ENCODE measurements at places on chromosomes 16 and 17.

GRCh38 chr16:20741554-20742285 lies at the start of gene THUMPD1:
Gene THUMPD1 (minus strand): TSS chr16:20741818. CDS start chr16:20741739, 79 bp downstream.
- peak; percentile 98 for DNase-seq

GRCh38 chr17:67414130-67414529 lies 37.0 kb downstream of the PITPNC1 start:
- DNase-seq: no peak

DNA sequence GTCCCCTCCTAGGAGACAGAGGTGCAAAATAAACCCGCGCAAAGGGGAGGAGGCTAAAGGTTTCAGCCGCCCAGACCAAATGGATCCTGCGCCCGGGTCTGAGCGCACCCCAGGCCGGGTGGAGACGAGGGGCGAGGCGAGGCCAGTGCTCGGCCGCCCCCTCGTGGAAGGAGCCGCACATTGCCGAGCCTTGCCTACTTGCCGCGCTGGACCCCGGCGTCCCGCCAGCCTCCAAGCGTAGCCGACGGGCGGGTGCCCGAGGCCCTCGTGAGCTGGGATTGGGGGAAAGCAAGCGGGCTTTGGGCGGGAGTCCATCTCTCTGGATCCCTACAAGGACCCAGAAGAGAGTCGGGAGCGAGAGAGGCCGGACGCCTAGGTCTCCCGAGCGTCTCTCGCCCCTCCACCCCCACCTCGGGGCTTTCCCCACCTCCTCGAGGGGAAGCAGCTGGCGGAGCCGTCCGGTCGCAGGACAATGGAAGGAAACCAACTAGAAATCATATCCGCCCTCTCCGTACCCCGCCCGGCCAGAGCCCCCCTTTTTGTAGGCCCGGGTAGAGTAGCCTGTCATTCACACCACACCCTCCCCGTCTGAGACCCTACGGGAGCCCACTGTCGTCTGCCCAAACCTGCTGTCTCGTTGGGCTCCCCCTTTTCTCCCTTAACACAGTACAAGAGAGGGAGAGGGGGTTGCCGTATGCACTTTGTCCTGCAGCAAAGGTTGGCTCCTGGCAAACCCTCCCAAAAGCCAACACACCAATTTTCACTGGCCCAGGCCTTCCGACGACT lies 664 bp upstream of the BCL6B start:
- peak; percentile 79 for DNase-seq

- DNase-seq: no peak
Observed at GRCh38 chr16:22645868-22646267, 135.2 kb downstream of the NPIPB5 start.

DNA sequence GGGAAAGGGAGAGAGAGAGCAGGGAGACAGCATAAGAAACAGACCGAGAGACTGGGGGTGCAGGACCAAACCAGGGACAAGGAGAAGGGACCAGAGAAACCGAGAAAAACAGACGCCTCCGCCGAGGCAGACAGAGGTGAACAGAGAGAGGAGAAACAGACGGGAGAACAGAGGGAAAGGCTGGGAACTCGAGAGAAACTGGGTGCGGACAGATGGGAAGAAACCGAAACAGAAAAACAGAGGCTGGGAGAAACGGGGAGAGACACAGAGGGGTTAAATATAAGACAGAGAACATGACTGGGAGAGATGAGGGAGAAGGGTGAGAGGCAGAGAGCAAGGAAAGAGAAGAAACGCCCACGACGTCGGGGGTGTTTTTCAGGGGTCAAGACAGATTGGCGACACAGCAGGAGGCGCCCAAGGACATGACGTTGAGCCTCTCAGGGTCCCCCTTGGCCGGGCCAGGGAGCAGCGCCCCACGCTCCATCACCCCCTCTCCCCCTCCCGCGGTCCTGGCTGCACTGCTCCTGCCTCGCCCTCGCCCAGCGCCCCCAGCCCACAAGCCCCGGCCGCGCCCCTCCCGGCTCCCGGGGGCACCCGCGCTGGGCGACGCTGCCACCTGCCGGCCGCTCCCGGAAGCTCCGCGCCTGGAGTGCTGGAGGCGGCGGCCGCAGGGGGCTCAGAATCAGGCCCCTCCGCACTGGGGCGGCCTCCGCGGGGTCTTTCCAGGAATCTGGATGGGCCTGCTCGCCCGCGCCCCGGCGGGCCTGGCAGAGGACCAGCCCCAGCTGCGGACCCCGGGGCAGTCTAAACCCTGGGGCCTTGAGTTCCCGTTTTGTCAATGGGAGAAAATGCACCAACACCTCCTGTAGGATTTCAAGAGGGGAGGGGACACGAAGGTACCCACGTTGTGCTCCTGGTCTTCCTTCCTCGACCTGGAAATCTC lies 1.3 kb upstream of the TMEM92 start:
- peak; percentile 24 for DNase-seq

DNA sequence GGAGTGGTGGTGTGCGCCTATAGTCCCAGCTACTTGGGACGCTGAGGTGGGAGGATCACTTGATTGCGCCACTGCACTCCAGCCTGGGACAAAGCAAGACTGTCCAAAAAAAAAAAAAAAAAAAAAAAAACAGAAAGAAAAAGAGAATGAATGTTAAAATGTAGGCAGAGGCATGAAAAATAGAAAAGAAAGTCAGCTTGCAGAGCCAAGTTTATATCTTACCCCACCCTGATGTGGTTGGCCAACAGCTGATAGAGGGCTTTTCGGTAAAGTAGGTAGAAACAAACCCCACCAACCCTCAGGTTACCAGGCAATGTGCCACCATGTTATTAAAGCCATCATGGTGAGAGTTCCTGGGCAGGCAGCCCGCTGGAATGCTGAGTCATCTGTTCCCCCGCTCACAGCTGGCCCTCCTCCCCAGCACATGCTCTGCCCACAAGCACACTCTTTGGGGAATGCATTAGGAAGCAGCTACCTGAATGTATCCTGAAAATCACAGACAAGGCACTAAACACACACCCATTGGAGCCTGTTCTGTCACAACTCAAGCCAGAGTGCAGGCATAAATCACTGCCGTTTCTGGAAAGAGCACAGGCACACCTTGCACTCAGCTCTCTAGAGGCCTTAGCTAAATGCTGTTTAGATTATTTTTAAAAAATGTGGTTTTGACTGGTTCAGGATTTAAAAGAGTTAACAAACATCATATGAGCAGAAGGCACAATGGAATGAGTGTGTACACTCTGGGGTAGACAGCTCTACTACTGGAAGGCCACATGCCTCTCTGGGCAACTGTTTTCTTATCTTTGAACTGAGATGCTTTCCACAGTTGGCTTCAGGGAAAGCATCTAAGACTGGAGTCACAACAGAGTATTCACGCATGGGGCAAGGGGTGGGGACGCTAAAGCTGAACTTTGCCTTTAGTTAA lies 128.5 kb downstream of the PARN start:
- DNase-seq: no peak

DNA sequence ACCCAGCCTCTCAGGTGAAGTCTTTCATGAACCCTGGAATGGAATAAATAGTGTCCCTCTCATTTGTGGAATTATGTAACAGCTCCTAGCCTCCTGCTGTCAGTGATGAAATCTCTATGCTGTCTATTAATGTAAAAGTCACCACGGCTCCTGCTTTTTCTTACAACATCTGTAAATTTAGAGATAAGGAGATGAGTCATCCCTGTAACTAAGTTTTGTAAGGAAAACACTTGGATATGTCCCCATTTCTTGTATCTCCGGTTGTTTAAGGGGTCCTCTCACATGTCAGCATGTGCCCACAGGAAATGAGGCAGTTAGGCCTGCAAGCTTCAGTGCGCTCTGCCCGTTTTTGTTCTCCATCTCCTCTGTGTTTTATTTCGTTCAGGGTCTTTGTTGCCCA lies 2.8 kb upstream of the NAT9 start:
- DNase-seq: no peak

- DNase-seq: no peak
Observed at GRCh38 chr16:75263291-75263962, 12.0 kb upstream of the BCAR1 start.

DNA sequence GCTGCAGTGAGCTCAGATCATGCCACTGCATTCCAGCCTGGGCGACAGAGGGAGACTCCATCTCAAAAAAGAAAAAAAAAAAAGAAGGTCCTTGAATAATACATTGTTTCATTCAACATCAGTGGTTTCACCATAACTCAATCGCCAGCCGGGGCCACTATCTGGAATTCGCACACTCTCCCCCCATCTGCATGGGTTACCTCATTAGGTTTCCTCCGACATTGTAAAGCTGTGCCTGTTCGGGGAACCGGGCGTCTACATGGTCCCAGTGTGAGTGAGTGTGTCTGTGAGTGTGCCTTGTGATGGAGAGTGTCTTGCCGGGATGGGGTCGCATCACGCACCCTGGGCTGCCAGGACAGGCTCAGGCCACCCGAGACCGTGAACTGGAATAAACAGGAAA lies 16.6 kb upstream of the RBBP6 start:
- DNase-seq: no peak

DNA sequence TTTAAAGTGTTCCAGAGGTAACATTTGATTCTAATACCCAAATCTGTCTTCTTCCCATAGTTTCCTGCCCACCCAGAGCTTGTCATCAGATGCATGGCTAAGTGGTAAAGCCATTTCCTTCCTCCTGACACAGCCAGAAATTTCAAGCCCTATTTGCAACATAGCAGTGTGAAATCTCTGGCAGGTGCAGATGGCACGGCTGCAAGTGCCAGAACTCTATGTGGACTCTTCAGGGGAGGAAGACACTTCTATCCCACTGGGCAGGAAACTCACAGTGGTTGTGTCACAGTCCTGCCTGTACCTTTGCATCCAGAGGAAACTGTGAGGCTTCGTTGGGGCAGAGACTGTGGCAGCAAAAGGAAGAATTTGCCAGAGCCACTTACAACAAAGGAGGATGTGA lies 13.2 kb downstream of the DYNLRB2 start:
- no peak for DNase-seq

- no peak for DNase-seq
Observed at GRCh38 chr17:20960871-20961270, 81.9 kb downstream of the USP22 start.

GRCh38 chr17:13152501-13152900 lies 134.7 kb upstream of the ELAC2 start:
- no peak for DNase-seq

DNA sequence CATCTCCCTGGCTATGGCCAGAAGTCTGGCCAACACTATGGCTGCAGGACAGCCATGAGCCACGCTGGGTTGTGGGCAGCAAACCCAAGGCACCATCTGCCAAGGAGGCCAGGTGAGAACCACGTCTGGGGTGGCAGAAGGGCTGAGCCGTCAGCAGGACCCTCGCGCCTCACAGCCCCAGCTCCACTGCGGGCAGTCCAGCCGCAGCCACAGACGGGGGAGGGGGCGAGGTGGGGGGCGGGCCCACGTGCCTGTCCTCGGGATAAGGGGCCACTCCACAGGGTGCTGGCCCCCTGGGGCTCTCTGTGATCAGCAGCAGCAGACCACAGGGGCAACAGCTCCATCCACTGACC lies 6.5 kb upstream of the BAIAP2 start:
- DNase-seq: no peak

- peak; percentile 59 for DNase-seq
Observed at GRCh38 chr17:48671697-48672171, 45.6 kb upstream of the HOXB9 start.

GRCh38 chr17:19243838-19244237 lies 6.7 kb downstream of the EPN2 start:
- DNase-seq: no peak

- DNase-seq: no peak
Observed at GRCh38 chr16:9909072-9909825, 273.0 kb downstream of the GRIN2A start.

- peak; percentile 55 for DNase-seq
Observed at GRCh38 chr16:4613636-4614570, 785 bp downstream of the UBALD1 start.

- DNase-seq: no peak
Observed at GRCh38 chr17:82327289-82327688, 6.3 kb downstream of the SECTM1 start.

DNA sequence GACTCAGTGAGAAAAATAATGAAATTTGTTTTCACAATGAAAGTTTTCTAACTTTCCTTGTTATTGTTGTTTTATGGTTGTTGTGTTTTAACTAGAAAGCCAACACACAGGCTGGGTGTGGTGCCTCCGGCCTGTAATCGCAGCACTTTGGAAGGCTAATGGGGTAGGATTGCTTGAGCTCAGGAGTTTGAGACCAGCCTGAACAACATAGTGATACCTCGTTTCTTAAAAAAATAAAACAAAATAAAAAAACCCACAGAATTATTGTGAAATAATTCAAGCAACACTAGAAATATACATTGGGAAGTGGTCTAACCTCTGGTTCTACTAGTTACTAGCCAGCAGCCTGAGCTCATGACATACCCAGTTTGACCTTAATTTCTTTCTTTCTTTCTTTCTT lies 630 bp downstream of the MILR1 start:
- DNase-seq: no peak

GRCh38 chr17:1188812-1189504 lies 9.2 kb upstream of the ABR start:
- DNase-seq: no peak

DNA sequence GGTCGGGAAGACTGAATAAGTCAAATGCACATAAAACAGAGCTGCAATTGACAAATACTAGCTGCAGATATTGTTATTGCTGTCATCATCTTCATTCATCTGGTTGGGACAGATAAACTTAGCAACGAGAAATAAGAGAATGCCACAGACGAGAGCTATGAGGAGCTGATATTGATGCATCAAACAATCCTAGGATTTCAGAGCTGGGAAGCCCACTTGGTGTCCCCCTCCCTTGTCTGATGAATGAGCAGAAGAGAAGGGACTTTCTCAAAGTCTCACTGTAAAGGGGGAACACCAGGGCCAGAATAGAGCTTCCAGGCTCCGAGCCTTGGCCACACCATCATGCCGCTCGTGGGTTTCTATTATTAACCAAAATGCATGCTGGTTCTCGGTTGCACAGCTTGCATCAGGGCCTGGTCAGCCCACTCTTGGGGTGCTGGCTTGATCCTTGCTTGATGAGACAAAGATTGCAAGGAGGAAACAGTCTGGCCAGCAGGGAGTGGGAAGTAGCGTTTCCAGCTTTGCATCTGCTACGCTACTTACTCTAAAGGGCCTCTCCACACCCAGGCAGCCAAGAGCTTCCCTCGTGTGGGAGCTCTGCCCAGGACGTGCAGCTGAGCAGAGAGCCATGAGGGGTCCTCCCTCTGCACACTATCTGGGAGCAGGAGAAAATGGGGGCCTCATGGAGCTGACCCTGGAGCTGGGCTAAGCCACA lies 28.4 kb upstream of the EMP2 start:
- DNase-seq: no peak

GRCh38 chr17:78137392-78138203 lies 7.0 kb downstream of the TMC8 start:
- DNase-seq: peak; percentile 63

DNA sequence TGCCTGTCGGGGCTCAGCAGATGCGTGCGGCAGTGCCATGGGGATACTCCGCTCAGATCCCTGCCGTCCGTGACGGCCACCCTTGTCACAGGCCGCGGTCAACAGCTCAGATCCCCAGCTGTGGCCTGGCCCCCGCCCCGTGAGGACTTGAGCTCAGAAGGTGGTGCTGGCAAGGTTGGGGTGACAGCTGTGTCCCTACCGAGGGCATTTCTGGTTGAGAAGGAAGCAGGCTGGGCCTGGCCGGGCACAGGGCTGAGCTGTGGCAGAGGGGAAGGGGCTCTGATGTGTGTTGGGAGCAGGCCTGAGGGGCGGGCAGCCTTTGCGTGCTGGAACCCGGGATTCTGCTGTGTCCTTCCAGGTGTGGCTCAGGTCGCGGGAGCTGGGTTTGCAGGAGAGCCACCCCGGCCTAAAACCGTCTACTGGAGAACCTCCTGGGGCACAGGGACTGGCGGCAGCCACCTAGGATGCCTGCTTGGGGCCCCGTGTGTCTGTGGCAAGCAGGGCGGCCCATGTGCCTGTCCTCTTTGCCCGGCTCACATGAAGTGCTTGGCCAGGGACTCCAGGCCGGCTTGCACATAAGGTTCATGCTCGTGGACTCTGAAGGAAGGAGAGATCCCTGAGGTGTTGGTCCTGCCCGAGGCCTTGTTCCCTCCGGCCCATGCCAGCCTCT lies 5.1 kb downstream of the UBE2I start:
- DNase-seq: no peak

GRCh38 chr16:28025631-28026030 lies 37.9 kb downstream of the GSG1L start:
- DNase-seq: no peak
